ENCODE measurements at places on chromosomes 3 and 15.

- no peak for DNase-seq
Observed at GRCh38 chr3:39144095-39144747, 9.2 kb downstream of the CSRNP1 start.

GRCh38 chr15:65307978-65308377 is 3.5 kb downstream of the RNU5B-1 start:
- DNase-seq = no peak

GRCh38 chr3:37126856-37127255 is 47.5 kb downstream of the LRRFIP2 start:
- DNase-seq = no peak

DNA sequence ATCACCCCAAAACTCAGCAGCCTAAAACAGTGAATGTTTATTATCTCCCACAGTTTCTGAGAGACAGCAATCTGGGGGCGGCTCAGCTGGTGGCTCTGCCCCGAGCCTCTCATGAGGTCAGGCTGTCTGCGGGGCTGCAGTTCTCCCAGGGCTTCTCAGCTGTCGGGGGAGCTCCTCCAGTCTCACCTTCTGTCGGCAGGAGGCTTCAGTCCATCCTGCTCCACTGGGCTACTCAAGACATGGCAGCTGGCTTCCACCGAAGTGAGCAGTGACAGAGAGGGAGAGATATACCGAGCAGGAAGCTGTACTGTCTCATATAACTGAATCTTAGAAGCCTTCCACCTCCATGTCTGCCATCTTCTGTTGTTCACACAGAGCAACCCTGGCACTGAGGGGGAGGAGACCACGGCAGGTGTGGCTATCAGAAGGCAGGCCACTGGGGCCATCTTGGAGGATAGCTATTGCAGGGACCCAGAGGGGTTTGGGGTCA is 72.8 kb upstream of the ITGA11 start:
- no peak for DNase-seq

DNA sequence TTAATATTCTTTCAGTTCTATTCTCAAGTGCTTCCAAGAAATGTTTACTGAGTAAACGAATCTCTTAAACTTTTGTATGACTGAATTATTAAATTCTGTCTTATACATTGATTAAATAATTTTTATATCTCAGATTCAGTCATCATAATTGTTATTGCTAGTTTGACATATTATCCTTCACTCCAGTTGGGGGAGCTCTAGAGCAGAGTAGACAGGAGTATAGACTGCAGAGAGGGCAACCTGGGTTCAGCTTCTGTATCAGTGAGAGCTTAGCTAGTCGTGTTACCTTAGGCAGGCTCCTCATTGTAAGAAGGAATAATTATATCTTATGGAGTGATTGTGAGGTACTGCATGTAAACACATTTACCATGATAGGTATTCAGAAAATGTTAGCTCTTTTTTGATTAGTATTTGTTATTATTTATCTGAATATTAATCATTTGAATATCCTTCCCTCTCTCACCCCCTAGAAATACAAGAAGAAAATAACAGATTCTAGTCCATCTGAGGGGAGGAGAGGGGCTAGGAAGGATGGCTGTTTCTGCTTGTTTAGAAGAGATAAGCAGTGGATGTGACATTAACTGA is 31.0 kb upstream of the ZCWPW2 start:
- DNase-seq = no peak

DNA sequence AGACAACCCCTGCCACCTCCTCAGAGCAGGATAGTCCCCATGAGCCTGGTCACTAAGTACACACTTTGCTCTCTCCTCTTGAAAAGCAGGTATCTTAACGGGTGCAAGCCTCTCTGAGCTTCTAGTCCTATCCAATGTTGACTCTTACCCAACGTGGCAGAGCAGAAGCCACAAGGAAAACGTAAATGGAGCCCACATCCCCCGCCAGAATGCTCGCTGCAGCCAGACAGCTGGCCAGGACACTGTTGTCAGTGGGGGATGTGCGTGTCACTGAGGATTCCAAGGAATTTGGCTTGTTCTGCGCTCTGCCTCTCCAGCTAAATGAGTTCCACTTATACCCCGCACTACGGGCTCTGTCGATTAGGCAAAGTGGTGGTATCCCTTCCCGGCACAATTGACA is 67.8 kb upstream of the IGF1R start:
- DNase-seq = no peak

All from stimulated activated CD8-positive, alpha-beta memory T cell treated with anti-CD3 and anti-CD28 coated beads, Interleukin-4, amount 100 ng/mL, for 1 hour (primary cell).